ENCODE measurements at places on chromosomes 11 and 22. TPM values are rescaled to one million over a fixed set of nuclear protein-coding genes. Genes with fewer than 3 reads are reported as not detected.

The CAPN5 gene
- 12.8 TPM for total RNA-seq

The FAT3 gene
- total RNA-seq = 12.3 TPM

The CCDC89 gene
- total RNA-seq = not detected

The UBQLNL gene
- total RNA-seq = 0.39 TPM

The UPB1 gene
- total RNA-seq = not detected

The OR5M3 gene
- total RNA-seq = not detected

The KDM4E gene
- total RNA-seq = not detected

The OR2AG1 gene
- total RNA-seq = not detected

The SAA2 gene
- total RNA-seq = not detected

The NPAS4 gene
- total RNA-seq = 0.18 TPM

The HORMAD2 gene
- not detected for total RNA-seq

The RTN4RL2 gene
- 0.81 TPM for total RNA-seq

The FAM180B gene
- 0.52 TPM for total RNA-seq

The ACTN3 gene
- not detected for total RNA-seq

The LDHAL6A gene
- not detected for total RNA-seq

The RASL10A gene
- not detected for total RNA-seq

The PTPRCAP gene
- total RNA-seq = 0.89 TPM

The LTO1 gene
- total RNA-seq = 21.4 TPM

The SLC22A6 gene
- not detected for total RNA-seq

The API5 gene
- 97.2 TPM for total RNA-seq

The MDK gene
- 163 TPM for total RNA-seq

The AHNAK gene
- 503 TPM for total RNA-seq

The SSH3 gene
- total RNA-seq = 28.5 TPM

The AMBRA1 gene
- total RNA-seq = 32.1 TPM

The RAB39A gene
- not detected for total RNA-seq

The TMEM121B gene
- 0.48 TPM for total RNA-seq

The ARHGAP8 gene
- 0.89 TPM for total RNA-seq

The INS gene
- total RNA-seq = not detected

The APOBEC3G gene
- 3.0 TPM for total RNA-seq

The HEPN1 gene
- total RNA-seq = not detected

The MMP1 gene
- total RNA-seq = not detected

The ETS1 gene
- 77.9 TPM for total RNA-seq

The COX8A gene
- 253 TPM for total RNA-seq

The MOGAT2 gene
- not detected for total RNA-seq

The SIRT3 gene
- total RNA-seq = 23.2 TPM
